ENCODE measurements at places on chromosomes 5 and 9.

DNA sequence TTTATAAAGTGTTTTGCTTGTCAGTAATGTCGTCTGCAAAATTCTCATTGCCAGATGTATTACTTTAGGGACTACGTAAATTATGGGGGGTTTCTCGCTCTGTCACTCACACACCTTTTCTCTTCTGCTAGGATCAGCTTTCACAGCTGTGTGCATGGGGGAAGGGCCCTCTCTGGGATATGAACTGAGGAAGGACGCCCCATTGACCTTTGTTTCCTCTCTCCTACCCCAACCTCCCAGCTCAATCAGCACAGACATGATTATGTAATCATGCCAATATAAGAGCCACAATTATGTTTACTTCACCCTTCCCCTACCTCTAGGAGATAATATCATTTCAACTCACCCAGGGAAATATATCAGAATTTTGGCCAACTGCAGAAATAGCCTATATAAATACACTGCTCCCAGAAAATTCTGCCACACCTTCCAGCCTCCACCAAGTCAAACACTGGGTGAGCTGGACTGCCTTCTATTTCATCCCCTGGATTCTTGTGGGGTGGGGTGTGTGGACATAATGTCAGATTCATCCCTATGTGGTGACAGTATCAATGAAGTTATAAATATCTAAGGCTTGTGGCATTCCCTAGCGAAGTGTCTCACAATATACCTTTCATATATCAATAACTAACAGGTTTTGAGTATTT is 12.6 kb upstream of the SEMA5A start:
- DNase-seq = no peak

GRCh38 chr9:23493219-23493618 is 332.8 kb downstream of the ELAVL2 start:
- no peak for DNase-seq

GRCh38 chr5:151491062-151491461 is 43.7 kb downstream of the SLC36A1 start:
- DNase-seq = no peak

GRCh38 chr5:9775339-9775738 is 145.2 kb upstream of the TAS2R1 start:
- no peak for DNase-seq

GRCh38 chr5:7980881-7981280 is 111.9 kb downstream of the MTRR start:
- no peak for DNase-seq

DNA sequence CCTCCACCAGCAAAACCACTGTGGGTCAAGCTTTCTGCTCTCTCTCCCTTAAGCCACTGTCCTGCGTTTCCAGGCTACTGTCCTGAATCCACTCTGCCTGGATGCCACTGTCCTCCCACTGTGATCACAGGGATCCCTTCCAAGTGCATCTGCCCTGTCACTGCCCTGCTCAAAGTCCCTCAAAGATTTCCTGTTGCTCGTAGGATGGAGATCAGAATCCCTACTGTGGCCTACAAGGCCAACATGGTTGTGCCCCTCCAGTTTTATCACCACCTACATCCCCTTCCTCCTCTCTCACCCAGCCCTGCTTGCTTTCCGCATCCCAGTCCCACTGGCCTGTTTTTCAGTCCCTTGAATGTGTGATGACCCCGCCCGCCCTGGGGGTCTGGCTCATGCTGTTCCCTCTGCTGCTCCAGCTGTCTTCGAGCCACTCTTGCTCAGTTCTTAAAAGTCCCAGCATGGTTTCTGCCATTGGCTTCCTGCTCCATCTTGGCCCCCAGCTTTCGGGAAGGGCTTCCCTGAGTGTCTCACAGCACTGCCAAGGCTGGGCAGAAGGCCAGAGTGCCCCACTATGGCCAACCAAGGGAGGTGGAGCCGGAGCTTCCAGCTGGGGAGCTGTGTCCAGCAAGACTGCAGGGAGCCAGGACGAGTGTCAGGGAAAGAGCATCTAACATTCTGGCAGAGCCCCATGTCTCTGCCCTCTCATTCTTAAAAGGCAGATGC is 12.9 kb upstream of the FRRS1L start:
- no peak for DNase-seq

DNA sequence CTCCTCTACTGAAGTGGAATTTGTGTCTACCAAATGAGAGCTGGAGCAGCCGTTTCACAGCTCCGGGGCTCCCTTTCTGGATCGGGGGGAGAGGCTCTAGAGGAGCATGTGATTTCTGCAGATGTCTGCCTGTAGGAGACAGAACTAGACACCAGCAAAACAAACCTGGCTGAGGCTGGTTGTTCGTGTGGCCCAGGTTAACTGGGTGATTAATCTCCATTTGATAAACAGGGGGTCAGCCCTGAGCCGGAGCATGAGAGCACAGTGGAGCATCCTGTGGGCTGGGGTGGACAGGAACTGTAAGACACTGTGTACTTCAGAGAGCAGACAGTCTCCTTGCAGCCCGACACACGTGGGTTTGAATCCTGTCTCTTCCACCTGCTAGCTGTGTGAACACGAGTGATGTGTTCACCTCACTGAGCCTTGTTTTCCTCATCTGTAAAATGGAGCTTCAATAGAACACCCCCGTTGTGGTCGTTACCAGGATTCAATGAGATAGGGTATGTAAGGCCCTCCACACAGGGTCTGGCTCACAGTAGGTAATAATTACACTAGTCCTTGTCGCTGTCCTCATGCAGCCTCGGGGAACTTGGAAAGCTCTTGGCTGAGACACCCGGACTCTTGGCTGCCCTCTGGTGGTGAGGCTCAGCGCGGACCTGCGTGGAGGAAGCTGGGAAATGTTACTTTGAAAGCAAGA is 12.9 kb downstream of the CXCL14 start:
- DNase-seq = peak; percentile 77

- DNase-seq = no peak
Measured at GRCh38 chr5:92662741-92663140, 918.3 kb downstream of the NR2F1-AS1 start.

DNA sequence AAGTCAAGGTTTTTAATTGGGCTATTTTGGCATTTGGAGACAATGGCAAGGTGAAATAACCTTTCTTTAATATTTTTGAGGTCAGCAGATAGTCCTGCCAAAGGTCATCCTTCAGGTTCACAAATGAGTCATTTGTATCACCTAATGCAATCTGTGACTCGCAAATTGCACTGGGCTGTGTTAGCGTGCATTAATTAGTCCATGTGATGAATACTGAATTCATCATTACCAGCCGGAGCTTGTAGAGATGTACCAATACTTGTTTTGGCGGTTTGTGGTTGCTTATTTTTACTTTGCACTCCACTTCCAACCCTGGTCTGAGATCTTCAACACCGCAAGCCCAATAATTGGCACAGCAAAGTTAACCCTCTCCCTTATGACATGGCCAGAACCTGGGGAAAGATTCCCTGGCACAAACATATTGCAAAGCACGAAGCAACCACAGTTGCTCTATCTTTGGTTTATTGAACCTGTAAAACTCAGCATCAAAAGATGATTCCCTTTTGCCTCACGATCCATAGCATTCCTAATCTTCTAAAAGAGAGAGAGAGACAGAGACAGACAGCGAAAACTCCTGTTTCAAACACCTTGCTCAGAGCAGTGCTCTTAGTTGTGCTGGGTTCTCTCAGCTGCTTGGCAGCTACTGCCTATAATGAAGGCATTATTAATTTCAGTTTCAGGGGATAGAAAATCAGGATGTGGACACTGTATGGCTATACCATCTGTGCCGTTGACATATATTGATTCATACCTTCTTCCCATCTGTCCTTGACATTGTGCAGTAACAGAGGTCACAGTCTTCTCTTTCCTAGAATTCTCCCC is 178.1 kb downstream of the EBF1 start:
- no peak for DNase-seq

- DNase-seq = no peak
Measured at GRCh38 chr9:35847792-35848572, 19.0 kb downstream of the TMEM8B start.

GRCh38 chr5:140239939-140240700 is 62.8 kb downstream of the PFDN1 start:
- DNase-seq = peak; percentile 79

DNA sequence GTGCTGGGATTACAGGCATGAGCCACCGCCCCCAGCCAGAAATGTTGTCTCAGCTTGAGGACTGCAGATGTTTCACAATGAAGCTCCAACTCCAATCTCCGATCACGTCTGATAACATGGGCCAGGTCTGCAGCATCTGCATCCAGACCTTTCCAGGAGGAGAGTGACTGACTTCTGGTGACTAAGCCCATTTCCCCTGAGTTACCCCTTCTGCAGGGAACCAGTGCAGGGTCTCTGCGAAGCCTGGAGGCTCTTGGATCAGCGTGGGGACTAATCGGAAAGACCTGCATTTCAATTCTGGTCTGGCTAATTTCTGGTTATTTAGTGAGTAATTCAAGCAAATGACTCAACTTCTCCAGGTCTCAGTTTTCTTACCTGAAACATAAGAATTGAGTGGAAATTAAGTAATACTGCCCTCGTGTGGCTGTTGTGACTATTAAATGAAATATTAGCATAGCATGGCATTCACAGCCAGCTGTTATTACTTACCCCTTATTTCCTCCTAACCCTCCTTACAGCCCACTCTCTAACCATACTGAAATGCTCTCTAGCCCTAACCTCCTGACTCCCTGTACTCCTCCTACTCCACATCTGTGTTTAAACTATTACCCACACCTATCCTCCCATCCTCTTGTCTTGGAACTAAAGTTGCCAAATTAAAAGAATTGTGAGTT is 2.2 kb upstream of the GNPDA1 start:
- DNase-seq = peak; percentile 80
